ENCODE measurements at places on chromosomes 4 and X.
A peak's percentile ranks its signal among the peaks of the same experiment; 100 is the strongest.

DNA sequence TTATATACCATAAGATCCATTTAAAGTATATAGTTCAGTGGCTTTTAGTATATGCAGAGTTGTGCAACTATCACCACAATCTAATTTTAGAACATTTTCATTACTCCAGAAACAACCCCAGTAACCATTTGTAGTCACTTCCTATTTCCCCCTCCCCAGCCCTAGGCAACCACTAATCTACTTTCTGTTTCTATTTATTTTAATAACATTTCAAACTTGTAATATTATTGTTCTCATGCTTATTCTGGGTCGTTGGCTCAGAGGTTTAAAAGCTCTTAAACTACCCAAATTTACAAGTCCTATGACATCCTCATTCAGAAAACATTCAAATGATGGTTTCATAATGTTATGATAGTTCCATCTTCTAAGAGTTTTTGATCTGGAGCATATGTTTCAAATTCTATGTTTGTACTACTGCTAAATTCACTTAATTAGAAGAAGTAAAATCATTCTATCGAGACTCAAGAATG lies 18.4 kb downstream of the XIAP start:
- DNase-seq = no peak

- no peak for DNase-seq
Observed at GRCh38 chr4:180727478-180727877, 1515.7 kb upstream of the TENM3 start.

DNA sequence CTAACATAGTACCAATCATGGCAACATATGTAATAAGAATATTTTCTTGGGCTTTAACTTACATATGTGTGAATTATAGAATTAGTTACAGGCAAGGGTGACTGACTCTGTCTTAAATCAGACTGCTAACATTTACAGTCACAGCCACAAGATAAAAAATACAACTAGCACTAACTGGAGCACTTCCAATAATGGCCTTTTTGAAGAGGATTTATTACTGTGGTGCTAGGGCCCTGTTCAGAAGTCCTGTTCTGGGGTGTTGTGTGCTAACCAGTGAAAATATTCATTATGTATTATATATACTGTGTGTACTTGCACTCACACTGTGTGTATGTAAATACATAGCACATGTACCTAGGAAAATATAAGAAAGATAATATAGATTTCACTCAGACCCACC lies 1611.2 kb downstream of the PCDH18 start:
- no peak for DNase-seq

DNA sequence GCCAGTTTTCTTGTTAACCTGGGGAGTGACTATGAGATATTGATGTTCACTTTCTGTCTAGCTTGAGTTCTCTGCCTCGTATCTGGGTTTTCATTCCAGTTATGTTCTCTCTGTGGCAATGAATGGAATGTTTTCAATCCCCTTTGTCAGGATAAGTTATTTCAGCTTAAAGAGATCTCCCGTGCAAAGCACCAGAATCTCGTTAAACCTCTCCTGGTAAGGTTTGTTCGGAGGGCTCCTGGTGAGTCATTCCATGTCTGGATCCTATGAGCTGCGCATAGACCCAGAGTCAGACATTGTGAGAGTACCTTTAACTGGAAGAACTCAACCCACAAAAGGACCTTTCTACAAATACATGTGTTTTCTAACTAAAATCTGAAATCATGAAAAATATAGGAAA lies 51.0 kb downstream of the KDR start:
- DNase-seq = no peak

DNA sequence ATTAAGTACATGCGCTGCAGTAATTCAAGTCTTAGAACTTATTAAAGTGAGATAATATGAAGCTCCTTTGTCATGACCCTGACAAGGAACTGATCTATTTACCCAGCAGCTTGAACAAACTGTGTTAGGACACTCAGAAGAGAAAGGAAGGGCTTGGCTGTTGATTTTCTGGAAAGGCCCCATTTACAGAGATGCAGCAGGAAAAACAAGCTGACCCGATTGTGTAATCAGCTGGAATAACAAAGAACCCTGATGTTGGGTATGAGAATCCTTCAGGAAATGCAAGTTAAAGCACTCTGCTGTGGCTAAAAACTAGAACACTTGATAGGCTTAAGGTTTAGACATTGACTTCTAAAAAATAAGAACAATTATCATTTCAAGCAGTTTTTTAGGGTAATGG lies 64.8 kb downstream of the TBC1D9 start:
- DNase-seq = no peak

GRCh38 chr4:73742490-73743160 lies 2.3 kb downstream of the CXCL8 start:
- DNase-seq = no peak

GRCh38 chr4:76984127-76984526 lies 34.6 kb downstream of the SEPTIN11 start:
- no peak for DNase-seq

DNA sequence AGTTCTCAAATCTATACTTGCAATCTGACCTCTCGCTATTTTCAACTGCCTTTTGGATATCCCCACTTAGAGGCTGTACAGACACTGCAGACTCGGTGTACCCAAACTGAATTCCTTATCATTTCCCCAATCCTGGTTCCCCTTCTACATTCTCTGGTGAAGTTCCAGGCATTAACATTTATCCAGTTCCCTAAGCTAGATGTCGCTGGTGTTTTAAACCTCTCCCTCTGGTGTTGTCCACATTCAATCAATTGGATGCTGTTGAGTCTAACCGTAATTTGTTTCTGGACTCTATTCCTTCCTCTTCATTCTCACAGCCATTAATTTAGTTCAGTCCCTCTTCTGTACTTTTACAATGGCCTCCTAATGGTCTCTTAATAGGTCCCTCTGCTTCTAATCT lies 7.2 kb upstream of the STK26 start:
- no peak for DNase-seq

DNA sequence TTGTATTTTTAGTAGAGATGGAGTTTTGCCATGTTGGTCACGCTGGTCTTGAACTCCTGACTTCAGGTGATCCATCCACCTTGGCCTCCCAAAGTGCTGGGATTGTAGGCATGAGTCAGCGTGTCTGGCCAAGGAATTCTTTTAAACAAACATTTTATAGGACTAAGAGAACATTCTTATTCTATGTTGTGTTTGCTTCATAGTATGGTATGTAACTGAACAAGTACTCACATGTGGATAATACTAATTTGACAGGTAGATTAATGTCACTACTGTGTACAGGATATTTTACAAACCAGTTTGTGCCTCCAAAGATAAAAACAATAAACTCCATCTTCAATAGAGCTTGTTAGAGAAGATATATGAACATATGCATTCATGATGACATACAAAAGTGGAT lies 1353.4 kb downstream of the PCDH7 start:
- no peak for DNase-seq

GRCh38 chrX:148371291-148371690 lies 129.1 kb upstream of the AFF2 start:
- DNase-seq = no peak

DNA sequence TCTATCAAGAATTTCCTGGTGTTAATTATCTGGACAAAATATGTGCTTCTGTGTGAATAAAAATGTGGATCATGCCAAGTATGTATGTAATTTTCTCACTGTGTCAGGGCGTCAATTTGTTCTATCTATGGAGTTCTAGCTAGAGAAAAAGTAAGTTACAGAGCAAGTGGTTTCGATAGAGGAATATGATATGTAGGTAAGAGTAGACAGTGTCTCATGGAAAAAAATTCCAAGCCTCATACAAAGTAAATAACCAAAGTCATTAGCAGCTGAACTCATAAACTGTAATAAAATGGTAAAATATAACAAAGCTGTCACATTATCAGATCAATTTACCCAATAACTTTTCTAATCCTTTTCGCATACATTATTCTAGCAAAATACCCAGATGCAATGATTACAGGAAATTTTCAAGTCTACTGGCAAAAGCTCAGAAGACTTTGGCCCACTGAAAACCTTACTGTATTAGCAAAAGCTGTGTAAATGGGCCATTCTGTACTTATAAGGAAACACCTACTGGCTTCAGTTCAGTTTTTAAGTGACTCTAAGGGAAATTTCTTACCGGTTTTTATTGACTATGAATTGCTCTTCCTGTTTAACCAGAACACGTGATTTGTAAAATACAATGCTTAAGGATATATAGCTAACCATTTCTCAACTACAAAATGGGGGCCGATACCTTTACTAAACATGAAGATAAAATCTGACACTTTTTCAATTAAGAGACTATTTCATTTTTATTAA lies 121.0 kb upstream of the ARSJ start:
- no peak for DNase-seq

DNA sequence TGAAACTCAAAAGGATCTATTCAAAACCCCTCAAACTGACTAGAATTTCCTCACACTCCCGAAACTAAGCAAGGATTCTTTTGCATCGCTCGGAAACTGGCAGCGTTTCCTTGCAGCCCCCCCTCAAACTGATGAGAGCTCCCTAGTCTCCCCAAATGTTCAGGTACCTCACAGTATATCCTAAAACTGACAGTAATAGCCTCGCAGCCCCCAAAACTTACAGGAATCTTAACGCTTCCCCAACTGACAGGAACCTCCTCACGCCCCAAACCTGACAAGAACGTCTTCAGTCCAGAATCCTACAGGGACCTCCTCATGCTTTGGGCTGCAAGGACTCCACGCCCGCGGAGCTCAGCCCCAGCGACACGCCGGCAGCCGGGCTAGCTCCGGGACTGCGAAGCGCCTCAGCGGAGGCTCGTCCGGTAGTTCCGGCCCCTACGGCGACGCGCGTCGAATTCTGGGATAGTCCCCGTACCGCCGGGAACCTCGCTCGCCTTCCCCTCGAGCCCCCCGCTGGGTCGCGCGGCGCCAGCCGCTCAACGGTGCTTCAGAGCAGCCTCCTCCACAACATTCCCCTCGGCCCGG lies 640 bp downstream of the PHF8 start:
- DNase-seq = no peak

- no peak for DNase-seq
Observed at GRCh38 chr4:101669138-101669831, 121.2 kb upstream of the BANK1 start.

GRCh38 chrX:57752866-57753265 lies 72.8 kb upstream of the NLRP2B start:
- no peak for DNase-seq

GRCh38 chr4:112526061-112526460 lies 10.1 kb upstream of the NEUROG2 start:
- no peak for DNase-seq

GRCh38 chr4:80006935-80007744 lies 65.9 kb downstream of the ANTXR2 start:
- no peak for DNase-seq

DNA sequence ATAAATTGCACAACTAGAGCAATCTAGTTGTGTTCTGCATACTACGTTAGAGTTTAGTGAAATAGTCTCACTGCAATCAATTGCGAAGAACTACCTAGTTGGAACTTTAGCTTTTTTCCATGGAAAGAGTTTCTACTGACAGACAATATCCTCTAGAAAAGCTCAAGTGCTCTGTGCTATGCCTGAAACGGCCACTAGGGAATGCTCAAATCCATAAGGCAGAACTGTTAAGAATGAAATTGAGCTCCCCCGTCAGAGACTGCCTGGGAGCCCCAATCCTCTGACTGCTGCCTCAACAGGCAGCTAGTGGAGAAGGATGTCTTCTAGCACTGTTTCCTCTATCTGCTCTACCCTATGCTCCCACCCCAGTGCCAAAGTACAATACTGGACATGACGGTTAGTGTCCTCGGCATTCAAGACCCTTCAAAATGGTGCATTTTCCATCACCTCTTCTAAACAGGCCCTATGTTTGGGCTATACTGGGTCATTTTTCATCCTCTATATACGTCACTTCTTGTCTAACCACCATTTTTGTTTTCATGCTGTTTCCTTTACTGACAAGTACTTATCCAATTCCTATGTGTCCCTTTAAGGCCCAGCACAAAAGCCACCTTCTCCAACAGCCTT lies 35.3 kb downstream of the FRMD7 start:
- DNase-seq = peak; percentile 13

DNA sequence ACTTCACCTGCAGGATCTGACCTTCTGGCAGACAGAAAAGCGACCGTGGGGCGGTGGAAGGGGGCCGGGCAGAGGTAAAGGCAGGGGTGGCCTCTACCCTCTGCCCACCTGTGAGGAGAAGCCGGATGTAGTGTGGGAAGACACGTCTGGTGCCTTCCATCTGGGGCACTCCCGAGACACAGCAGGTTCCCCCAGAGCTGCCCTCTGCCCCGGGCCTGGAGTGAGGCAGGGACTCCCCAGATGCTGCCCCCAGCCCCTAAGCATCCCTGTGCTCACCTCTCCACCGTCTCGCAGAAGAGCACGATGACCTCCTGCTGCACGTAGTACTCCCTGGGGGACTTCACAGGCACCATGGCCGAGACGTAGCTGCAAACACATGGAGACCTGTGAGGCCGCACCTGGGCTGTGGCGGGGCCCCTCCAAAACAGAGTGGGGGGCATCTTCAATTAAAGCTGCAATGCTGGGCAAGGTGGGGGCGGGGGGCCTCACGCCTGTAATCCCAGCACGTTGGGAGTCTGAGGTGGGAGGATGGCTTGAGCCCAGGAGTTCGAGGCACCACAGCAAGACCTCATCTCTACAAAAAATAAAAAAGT lies 75.3 kb upstream of the MXD4 start:
- DNase-seq = peak; percentile 3

GRCh38 chr4:89100853-89101252 lies 10.5 kb upstream of the TIGD2 start:
- no peak for DNase-seq

GRCh38 chr4:106297245-106298035 lies 18.6 kb downstream of the TBCK start:
- DNase-seq = no peak

DNA sequence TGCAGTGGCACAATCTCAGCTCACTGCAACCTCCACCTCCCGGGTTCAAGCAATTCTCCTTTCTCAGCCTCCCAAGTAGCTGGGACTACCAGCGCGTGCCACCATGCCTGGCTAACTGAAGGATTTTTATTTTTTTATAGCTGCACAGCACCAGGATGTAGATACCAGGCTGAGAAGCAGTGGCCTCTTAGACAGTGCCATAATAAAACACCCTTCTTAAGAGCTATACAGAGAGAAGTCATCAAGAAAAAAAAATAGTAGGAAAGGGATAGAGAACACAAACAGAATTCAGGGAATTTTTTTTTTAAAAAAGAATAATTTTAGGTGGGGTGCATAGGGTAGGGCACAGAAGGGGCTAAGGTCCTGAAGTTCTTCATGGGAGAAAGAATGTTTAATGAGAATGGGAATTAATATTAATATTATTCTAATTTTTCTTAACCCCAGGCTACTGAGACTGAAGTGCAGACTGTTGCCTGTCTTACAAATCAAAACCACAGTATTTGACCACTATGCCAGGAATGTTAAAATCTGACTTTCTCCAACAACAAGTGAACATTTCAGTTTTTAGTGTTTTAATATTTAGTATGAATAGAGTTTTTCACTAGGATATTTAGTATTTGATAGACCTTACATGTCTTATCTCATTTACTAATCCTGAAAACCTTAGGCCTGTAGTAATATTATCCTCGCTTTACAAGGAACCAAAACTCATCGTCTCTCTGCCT lies 146.7 kb downstream of the KCNIP4 start:
- DNase-seq = no peak
